ENCODE measurements at places on chromosomes 7 and 10.

DNA sequence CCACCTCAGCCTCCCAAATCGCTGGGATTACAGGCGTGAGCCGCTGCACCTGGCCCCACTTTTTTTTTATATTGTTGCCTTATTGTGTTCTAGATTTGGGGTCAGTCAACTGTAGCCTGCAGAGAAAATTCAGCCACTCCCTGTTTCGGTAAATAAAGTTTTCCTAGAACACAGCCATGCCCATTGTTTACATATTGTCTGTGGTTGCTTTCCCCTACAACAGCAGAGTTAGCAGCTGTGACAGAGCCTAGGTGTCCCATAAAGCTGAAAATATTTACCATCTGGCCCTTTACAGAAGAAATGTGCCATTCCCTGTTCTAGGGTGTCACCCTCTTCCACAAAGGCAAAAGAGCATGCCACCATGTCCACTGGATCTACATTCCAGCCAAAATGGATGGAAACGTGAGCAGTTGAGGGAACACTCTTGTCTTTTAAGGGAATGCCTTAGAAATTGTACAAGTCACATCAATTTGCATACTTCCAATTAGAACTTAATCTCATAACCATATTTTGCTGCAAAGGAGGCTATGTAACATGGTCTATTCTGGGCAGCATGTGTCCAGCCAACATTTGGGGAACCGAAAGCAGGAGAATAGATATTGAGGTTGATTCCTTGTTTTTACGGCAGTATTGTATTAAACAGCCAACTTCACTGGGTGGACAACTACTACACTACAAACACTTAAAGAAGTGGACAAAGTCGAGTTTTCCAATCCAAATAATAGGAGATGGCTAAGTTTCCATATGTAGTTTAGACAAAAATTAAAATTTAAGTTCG lies 11.0 kb upstream of the BLVRA start:
- no peak for DNase-seq

- DNase-seq = no peak
Measured at GRCh38 chr10:29667191-29667590, 32.4 kb upstream of the SVIL start.

GRCh38 chr10:35011771-35012191 lies 78.4 kb downstream of the CUL2 start:
- no peak for DNase-seq

- DNase-seq = no peak
Measured at GRCh38 chr10:17831896-17832295, 22.7 kb downstream of the MRC1 start.

DNA sequence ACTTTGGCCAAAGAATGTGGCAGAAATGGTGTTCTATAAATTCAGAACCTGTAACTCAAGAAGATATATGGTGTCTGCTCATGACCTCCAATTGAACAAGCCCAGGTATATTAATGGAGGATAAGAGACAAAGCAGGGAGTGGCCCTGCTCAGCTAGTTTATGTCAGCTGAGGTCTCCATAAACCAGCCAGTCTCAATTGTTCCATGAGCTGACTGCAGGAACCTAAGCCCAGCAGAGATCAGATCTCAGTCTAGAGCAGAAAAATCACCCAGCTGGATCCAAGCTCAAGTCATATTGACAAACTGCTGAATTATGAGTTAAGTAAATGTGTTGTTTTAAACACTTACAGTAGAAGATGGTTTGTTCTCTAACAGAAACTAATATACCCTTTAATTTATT lies 105.5 kb upstream of the SGCE start:
- no peak for DNase-seq

DNA sequence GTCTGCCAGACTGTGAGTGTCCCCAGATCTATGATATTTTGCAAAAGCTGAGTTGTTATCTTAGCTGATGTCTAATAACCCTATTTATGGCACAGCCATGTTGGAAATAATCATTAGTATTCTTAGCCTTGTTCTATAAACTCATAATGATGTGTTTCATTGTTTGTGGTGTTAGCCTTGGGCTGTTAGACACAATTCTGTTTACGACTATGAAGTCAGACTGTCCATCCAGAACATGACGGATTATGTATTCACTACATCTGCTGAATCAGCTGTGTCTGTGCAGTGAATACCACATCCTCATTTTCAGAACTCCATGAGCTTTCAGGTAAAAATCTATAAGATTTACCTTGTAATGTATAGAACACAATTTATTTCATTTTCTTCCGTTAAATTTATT lies 577.1 kb downstream of the NRG3 start:
- no peak for DNase-seq

DNA sequence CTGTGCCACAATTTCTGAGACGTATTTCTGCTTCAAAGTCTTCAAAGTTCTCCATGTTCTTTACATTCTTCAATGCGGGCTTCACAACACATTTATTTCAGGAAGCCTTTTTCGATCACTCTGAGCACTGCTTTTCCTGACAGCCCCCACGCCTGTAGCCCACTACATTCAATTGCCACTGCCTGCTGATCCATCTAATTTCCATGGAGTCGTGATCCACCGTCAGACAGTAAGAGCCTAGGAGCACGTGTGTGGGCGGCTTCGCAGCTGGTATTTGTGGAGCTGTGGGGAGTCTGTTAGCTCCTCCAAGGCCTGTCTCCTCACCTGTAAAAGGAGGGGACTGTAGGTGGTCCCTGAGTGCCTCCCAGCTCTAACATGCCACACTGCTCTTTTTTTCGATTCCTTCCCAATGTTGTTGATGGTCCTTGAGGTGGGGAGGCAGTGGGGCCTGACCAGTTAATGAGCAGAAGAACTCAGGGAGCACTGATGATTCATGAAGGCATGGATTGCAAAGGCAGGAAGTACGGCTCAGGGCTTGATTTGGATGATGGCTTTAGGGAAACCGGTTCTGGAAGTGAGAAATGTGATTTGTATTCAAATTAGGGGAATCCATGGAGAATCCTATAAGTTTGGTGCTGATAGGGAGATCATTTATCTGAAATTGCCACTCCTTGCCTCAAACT lies 401.1 kb upstream of the PODXL start:
- DNase-seq = no peak

- DNase-seq = no peak
Measured at GRCh38 chr10:533611-534010, 155.9 kb downstream of the DIP2C start.

- no peak for DNase-seq
Measured at GRCh38 chr7:130996205-130996832, 262.3 kb upstream of the KLF14 start.

DNA sequence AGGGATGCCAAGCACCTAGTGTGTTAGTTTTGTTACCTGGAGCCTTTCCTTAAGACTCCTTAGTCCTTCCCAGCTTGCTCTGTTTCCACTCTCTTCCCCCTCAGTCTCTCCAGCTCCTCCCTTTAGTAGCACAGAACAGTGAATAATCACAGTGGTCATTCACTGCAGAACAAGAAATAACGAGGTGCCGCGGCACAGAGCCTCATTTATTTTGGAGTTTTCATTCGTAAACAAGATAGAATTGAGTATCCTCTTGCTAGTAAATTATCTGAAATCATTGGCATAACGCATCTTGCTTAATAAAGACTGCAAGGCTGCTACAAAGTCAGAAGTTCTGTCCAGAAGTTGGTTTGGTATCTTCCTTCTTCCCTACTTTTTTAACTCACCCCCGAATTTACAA lies 129.3 kb upstream of the LANCL2 start:
- DNase-seq = no peak

DNA sequence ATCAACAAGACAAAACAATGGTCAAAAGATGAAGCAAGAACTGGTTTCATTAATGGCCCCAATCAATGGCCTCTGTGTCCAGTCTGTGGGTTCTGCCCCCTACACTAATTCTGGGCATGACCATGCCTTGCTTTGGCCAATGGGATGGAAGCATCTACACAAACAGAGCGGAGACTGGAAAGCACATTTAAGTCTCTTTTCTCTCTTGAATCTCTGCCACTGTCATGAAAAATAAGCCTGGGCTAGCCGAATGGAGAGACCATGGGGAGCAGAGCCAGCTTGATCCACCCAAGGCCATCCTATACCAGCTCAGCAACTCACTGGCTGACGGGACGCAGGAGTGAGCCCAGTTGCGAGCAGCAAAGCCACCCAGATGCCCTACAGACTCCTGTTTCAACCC lies 30.9 kb downstream of the ANKRD16 start:
- no peak for DNase-seq

- DNase-seq = no peak
Measured at GRCh38 chr7:133095119-133095671, 13.3 kb upstream of the CHCHD3 start.

DNA sequence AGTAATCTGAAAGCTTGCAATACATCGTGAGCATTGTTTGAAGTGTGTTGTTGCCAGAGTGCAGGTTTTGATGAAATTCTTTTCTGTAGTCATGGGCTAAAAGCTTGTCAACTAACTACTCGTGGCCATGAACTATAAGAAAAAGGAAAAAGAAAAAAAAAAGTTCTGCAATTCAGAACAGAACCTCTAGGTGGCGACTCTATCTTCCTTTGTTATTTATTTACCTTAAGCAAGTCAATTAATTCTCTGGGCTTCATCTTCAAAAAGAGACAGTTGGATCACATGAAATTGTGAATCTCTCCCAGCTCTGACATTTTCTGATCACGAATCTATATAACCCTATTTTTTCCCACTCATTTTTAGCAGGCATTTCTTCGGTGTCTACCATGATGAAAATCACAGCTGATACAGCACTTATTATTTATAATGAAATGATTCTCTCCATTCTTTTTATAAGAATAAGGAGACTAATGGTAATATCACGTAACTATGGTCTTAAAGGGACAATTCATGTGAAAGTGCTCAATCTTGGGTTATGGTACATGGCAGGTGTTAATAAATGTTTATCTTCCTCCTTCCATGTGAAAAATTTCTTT lies 18.8 kb downstream of the TMEM196 start:
- no peak for DNase-seq

DNA sequence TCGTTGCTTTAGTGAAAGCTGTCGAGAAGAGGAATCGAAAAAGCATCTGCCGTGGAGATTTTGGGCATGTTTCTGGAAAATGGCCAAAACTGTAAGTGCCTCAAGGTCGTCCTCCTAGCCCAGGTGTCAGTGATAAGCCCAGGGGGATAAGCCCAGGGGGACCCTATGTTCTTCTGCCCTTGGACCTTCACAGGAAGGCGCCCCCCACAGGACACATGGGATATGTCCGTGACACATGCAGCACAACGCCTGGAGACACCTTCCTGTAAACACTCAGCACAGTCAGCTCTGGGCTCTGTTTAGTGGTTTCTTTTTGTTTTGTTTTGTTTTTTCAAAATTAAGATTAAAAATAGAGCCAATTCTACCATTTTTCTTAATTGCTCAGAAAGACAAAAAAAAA lies 272.7 kb downstream of the KLF6 start:
- DNase-seq = no peak

- DNase-seq = no peak
Measured at GRCh38 chr7:92680442-92680841, 90.3 kb upstream of the FAM133B start.

DNA sequence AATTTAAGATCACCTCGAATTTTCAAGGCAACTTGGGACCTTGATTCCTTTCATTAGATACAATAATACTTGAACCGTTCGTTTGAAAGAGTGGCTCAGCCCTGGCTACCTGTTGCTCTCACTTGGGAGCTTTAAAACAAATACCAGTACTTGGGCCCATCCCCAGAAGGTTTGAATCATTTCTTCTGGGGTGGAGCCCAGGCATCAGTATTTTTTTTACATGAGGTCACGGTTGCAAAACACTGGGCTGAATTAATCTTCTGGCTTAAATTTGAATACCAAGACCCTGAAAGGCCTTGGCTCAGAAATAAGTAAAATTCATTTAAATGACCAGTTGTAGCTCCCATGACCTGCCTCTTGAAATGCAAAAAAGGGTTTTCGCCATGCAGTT lies 214.9 kb downstream of the CREB5 start:
- no peak for DNase-seq

- DNase-seq = no peak
Measured at GRCh38 chr10:126465771-126466170, 77.5 kb upstream of the ADAM12 start.

GRCh38 chr7:88344956-88345832 lies 38.5 kb upstream of the STEAP4 start:
- DNase-seq = no peak

DNA sequence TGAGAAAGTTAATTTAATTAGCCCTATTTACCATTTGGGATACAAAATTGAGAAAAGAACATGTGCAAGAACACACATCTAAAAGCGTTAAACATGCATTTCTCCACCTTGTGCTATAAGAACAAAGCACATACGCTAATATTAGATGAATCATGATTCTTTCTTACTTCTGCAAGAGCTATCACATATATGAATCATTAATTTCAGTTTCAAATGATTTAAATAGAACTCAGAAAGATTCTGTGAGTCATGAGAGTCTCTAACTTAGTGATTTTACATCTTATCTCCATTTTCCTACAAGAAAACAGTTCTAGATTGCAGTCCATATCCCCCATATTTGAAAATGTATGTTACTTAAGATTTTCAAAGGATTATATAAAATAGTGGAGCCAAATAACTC lies 173.9 kb downstream of the RNLS start:
- no peak for DNase-seq

DNA sequence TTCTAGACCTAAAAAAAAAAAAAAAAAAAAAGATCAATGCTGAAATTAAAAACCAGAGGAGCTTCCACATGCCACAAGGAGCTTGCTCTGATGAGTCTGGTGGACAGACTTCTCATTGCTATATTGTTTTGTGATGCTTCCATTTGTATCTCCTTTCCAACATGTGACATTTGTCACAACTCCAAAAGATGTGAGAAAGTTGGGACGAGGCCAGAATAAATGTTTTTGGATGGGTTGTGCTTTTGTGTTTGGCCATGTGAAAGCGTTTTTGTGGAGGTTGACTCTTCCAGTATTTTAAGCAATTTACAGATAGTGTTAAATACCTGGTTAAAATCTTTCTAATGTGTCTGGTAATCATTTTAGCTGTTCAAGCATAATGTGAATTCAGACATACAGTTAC lies 280.1 kb downstream of the SKAP2 start:
- DNase-seq = no peak
